Hematopoietic multipotent progenitor cell treated with erythropoietin and hydrocortisone succinate and interleukin-3 and kit ligand, for 6 days (in vitro differentiated cells): ENCODE measurements at places on chromosomes 16 and 17.
A peak's percentile ranks its signal among the peaks of the same experiment; 100 is the strongest.

GRCh38 chr17:47810200-47810821, 11.3 kb downstream of the OSBPL7 start:
- peak; percentile 74 for DNase-seq

DNA sequence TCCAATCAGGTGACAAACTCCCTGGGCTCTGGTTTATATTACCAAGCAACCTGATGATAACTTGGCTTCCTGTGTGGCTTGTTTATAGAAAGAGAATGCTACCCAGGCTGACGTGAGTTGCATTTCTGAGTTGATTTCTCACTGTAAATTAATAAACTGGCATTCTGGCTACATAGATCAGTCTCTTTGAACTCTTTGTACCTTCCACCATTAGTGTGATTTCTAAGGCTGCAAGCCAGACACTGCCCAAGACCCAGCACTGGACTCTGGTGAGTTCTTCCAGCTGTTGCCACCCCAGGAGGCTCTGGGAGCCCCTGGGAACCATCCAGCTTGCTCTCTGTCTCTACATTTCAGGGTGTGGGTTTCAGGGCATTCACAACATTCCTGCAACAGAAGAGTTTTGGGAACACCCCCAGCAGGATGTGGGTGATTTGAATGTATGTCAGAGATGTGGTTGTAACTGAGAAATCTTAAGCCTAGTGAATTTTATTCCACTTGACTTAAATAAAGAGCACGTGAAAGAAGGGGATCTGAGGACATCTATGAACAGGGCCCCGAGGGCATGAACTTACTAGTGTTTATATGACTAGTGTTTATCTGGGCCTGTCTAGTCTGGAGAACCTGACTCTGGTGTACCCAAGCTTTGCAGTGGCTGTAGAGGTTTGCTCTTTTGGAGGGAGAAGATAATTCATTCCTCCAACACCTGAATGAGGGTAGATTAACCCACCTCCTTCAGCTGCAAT, 30.3 kb upstream of the LRRC37A start:
- peak; percentile 35 for DNase-seq

DNA sequence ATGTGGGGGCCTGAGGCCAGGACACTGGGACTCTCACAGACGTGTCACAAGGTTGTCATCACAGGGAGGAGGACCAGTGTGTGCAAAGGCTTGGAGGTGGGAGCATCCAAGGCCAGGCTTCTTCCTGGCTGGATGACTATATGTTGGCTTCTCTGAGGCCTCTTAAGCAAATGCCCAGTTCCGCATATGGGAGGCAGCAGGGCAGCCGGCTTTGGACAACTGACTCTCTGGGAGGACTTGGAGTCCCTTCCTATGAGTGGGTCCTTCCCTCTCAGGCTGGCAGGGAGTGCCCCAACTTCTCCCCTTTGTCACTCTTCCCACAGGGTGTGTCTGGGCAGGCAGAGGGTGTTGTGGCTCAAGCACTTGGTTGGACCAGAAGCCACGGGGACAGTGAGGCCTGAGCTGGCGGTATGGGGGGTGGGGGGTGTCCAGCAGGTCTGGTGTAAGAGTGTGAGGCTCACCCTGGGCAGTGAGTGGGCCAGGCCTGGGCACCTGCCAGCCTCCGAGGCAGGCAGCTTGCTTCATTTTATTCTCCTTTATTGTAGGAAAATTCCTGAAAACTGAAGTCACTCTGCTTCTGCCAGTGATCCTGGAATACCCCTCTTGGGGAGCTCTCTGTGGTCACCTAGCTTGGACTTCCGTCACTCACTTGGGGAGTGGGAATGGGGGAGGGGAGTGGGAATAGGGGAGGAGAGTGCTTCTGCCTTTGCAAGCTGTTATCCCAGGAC, 14.9 kb downstream of the ADGRG1 start:
- DNase-seq, result no peak

DNA sequence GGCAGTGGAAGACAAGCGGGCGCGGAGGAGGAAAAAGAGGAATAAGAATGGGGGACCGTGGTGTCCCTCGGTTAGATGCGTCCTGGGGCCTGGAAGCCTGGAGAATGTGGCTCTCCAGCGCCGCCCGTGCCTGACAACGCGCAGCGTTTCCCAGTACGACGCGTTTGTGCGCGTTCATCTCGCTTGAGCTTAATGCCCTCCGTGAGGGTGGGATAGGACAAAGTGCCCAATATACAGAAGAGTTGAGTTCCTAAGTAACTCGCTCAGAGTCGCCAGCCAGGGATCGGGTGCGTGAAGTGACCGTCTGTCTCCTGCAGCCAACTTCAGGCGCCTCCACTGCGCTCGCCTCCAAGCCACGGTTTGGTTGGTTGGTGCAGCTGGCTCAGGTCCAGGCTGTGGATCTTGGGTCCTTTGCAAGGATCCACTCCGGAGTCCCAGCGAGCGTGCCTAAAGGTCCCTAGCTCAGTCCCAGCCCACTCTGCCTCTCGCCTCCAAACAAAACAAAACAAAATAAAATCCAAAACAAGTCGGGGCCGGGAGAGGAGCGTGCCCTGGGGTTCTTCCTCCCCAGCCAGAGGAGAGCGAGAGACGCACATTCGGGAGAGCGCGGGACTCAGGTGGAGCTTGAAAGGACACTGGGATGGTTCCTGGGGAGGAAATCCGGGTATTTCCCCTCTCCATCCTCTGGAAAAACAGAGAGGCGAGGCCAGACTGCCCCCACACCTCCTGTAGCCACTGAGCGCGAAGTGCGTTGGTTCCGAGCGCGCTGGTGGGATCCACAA, 974 bp downstream of the GALR2 start:
- peak; percentile 64 for DNase-seq

GRCh38 chr16:23055481-23055880, 93.8 kb downstream of the USP31 start:
- no peak for DNase-seq

GRCh38 chr16:76197900-76198299, 79.3 kb upstream of the CNTNAP4 start:
- no peak for DNase-seq

DNA sequence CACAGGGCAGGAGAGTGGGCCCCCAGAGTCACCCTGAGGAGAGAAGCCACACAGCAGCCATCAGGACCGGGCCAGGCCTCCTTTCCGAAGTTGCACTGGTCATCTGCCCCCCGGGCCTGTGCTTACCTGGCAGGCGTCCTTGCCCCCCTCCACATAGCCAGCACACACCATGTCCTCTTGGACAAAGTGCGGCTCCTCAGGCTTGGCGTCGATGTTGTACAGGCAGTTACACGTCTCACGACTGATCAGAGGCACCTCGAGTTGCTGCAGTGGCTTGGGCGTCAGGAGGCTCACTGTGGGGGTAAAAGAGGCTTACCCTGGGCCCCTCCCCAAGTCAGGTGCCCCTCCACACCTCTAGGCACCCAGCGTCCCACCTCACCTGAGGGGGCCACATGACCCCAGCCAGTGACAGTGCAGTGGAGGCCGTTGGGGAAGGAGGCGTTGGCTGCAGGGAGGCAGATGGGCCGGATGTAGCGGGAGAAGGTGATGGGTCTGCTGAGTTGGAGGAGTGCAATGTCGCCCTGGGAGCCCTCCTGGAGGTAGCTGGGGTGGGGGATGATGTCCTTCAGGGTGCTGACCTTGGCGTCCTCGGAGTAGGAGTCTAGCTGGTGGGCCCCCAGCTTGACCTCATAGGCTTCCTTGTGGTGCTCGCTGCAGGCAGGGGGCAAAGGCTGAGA, 3.1 kb downstream of the PRSS8 start:
- DNase-seq, result no peak

GRCh38 chr17:74757931-74758847, 9.8 kb downstream of the NHERF1 start:
- no peak for DNase-seq

- DNase-seq, result no peak
Observed at GRCh38 chr16:75264457-75264998, 13.1 kb upstream of the BCAR1 start.

DNA sequence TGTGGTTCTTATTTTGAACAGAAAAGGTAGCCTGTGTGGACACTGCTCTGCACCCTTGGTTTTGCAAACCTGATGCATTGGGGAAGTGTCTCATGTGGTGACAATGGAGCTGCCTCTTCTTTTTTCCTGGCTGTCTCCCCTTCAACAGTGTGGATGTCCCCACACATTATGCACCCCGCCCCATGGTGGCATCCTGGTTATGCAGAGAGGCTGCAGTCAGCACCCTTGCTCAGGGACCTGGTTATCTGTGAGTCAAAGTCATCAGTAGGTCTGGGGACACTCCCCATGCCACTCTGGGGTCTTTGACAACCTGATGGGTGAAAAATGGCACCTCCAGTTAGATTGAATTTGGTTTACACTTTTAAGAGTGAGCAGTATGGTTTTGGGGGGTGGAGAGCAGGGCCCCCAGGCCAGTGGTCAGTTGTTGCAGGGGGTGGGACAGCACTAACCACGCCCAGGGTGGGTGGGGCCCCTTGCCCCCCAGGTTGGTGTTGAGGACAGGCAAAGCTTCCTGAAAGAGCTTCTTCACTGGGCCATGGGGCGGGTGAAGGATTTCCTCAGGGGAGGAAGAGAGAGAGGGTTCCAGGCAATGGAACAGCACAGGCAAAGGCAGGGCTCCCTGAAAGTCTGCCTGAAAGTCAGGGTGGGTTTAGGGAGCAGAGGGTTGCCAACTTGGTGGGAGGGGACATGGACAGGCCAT, 24.6 kb upstream of the KCNJ12 start:
- peak; percentile 19 for DNase-seq

GRCh38 chr16:72889616-72890582, 158.0 kb downstream of the ZFHX3 start:
- no peak for DNase-seq

- DNase-seq, result no peak
Observed at GRCh38 chr17:39271546-39271945, 45.8 kb upstream of the STAC2 start.

- no peak for DNase-seq
Observed at GRCh38 chr17:67647482-67647881, 70.3 kb upstream of the NOL11 start.

DNA sequence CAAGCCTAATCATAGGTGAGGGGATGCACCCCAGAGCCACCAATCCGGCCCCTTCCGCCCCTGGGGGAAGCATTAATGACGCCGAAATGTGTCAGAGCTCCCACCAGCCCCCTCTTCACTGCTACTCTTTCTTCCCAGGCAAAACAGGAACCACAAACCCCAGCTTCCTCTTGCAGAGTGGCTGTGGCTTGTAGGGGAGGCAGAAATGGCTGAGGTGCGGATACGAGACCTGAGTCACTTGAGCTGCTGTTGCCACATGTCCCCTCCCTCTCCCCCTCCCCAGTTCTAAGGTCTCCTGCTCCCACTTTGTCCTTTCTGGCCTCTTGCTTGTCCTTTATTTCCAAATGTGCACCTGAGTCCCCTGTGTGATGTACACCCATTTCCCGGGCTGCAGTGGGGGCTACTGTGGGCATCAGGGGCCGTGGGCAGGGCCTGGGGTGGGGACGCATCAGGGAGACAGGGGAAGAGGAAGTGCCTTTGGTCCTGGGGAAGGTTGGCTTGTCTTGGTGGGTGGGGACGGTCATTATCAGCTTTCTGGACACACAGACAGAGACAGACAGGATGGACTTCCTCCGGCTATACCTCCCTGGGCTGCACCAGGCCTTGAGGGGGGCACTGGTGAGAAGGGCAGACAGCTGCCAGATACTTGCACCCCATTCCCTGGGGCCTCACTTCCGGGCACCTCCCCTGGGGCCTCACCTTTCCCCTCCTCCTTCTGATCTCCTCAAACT, at the start of gene APOBR:
Gene APOBR, plus strand, starts transcription at position 523 of the 731 bp plus-strand sequence. Its CDS starts 39 bp downstream, at position 562.
- DNase-seq, result peak; percentile 89
